ENCODE measurements at places on chromosomes 11 and 22.

- DNase-seq, result no peak
These were observed 46.6 kb downstream of the SLC1A2 start for GRCh38 chr11:35372565-35373283.

DNA sequence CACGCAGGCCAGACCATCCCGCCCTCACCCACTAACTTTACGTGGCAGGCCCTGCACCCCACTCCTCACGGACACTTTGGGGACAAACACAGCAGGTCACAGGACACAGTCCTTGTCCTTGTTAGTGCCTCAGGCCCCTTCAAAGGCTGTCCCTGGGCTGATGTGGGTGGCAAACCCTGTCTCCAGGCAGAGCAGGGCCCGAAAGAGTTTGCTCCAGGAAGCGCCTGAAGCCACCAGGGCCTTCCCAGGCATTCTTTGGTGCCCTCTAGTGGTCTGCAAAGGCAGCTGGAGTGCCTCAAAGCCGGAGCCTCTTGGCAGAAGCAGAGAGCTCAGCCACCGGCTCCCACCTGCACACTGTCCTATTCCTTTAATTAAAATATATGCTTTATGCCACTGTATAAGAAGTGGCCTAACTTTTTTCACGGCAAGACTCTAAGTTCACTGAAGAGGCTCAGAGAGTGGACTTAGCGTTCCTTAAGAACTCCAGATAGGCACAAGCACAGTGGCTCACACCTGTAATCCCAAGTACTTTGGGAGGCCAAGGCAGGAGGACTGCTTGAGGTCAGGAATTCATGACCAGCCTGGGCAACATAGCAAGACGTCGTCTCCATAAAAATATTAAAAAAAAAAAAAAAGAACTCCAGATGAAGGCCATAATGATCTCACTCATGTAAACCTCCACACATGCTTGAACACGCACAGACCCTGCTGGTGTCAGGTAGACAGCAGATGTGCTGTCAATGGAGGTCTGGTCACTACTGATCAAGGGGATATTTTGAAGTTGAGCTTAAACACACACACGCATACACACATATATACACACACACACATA, 11.1 kb downstream of the TXN2 start:
- DNase-seq, result peak; percentile 77

- no peak for DNase-seq
These were observed 4.9 kb upstream of the PHLDA2 start for GRCh38 chr11:2934021-2934550.

DNA sequence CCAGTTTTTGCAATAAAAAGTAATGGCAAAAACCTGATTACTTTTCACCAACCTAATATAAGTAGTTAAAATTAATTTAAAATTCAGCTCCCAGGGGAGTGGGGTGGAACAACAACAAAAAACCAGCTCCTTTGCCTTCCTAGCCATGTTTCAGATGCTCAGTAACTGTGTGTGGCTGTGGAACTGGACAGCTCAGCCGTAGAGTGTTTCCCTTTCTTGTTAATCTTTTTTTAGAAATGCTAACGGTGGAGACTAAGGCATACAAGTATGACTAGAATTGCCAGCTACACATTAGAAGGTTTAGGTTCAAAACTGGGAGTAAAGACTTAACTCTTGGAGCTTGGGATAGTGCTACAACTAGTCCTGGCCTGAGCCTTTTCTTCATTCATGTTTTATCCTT, 45.0 kb downstream of the PPP6R3 start:
- no peak for DNase-seq

DNA sequence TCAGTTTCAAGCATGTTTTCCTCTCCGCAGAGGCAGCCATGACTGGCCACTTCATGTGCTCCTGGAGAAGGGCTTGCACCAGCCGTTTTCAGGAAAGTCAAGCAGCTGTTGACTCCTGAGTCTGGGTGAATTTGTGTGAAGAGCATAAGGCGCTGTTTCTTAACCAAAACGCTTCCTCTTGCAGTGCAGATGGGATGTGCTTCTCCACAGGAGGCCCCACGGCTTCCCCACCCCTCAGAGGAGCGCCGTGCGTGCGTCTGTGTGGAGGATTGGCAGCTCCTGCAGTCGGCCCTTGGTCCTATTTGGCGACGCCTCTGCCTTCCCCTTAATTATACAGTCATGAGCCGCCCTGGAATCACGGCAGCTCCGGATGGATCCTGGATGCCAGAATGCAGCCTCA, 54.1 kb upstream of the B3GAT1 start:
- no peak for DNase-seq

- DNase-seq, result no peak
These were observed 6.2 kb downstream of the PCSK7 start for GRCh38 chr11:117225553-117226170.
